ENCODE measurements at places on chromosomes 6 and 20. TPM values are rescaled to one million over a fixed set of nuclear protein-coding genes. Genes with fewer than 3 reads are reported as not detected.

- no peak for DNase-seq
These were observed 146.5 kb downstream of the SYCP2 start for GRCh38 chr20:59786801-59787537.

DNA sequence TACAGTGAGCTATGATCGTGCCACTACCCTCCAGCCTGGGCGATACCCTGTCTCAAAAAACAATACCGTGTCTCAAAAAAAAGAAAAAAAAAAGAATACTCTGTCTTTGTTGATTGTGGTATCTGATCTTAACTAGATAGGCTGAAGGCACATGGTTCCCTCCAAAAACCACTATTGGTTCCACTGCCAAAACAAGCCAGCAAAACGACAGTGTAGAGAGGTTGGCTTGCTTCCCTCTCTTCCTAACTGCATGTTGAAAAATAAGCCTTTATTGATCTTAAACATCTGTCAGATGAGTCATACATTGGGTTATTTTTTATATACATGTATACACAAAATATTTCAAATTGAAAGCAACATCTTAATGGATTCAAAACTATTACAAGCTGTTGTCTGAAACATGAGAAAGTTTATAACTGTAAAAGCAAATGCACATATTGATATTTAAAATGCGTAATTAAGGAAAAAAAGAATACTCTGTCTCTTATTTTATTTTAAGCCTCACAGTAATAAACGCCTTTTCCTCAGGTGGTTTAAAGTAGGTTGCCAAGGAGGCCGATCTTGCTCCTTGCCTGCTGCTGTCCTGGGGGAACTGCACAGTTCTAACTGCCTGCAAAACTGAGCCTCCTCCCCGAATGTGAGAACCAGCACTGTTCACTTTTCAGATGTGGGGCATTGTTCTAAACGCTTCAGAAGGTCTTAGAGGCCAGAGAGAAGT lies 7.0 kb upstream of the NINL start:
- DNase-seq: no peak

- no peak for DNase-seq
These were observed 169.4 kb downstream of the TMEM200A start for GRCh38 chr6:130535242-130535641.

- no peak for DNase-seq
These were observed 27.2 kb downstream of the FYN start for GRCh38 chr6:111846066-111846465.

GRCh38 chr6:143680141-143680540 lies 2.4 kb downstream of the PHACTR2 start:
- DNase-seq: no peak

DNA sequence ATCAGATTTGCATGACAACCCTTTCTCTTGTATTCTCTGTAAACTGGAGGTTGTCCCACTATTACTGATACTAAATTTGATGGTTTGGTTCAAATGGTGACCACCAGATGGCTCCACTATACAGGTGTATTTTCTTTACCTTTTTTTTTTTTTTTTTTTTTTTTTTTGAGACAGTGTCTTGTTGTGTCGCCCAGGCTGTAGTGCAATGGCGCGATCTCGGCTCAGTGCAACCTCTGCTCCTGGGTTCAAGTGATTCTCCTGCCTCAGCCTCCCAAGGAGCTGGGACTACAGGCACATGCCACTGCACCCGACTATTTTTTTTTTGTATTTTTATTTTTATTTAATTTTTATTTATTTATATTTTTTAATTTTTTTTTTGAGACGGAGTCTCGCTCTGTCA lies 6.6 kb upstream of the WTAP start:
- DNase-seq: peak; percentile 71

CDSN gene
- not detected for total RNA-seq

VSTM2L gene
- not detected for total RNA-seq

NPBWR2 gene
- not detected for total RNA-seq

PAK5 gene
- total RNA-seq: not detected

COX4I2 gene
- total RNA-seq: not detected

ANGPT4 gene
- total RNA-seq: not detected

RING1 gene
- total RNA-seq: 44.0 TPM

All from activated CD4-positive, alpha-beta T cell treated with anti-CD3 and anti-CD28 coated beads, Interleukin-2, amount 10 ng/mL, durations not matched to agents 7 days and 5 days (primary cell).